Activated CD4-positive, alpha-beta memory T cell treated with anti-CD3 and anti-CD28 coated beads for 36 hours (primary cell): ENCODE measurements at places on chromosomes 6 and 20. TPM values are rescaled to one million over a fixed set of nuclear protein-coding genes. Genes with fewer than 3 reads are reported as not detected.

DNA sequence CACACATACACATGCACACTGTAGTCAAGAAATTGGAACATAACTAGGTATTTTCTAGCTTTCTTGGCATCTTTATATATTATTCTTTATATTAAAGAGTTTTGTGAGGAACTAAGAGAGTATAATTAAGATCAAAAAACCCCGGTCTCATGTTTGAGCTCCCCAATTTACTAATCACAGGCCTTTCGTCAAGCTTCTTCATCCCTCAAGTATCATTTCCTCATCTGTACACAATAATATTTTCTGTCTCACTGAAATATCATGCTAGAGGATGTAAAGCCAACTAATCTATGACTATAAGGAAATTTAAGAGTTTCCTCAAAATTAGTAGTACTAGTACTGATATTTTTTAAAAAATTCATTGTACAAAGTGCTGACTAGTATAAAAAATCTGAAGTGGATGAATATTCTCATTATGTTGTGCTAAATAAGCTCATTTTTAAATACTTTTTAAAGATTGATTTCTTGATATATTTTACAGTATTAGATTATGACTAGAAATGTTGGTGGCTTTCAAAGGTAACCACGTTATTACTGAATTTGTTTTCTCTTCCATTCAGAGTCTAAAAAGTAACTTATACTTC is 28.0 kb downstream of the PEX3 start:
- peaks cover 27% of the 10 kb centered on the region for H3K36me3 ChIP-seq
- H3K27me3 ChIP-seq: no peaks in the 10 kb centered on the region
- no peak overlapping the region for H3K4me3 ChIP-seq
- DNase-seq: no peak
- H3K4me1 ChIP-seq: no peaks in the 10 kb centered on the region
- no peak overlapping the region for H3K27ac ChIP-seq

GRCh38 chr6:26342106-26343004 is 22.6 kb upstream of the BTN3A2 start:
- no peaks in the 10 kb centered on the region for H3K36me3 ChIP-seq
- peak overlapping the region; percentile 76 for H3K4me3 ChIP-seq
- H3K27ac ChIP-seq: peak overlapping the region; percentile 69
- DNase-seq: peak; percentile 65

DNA sequence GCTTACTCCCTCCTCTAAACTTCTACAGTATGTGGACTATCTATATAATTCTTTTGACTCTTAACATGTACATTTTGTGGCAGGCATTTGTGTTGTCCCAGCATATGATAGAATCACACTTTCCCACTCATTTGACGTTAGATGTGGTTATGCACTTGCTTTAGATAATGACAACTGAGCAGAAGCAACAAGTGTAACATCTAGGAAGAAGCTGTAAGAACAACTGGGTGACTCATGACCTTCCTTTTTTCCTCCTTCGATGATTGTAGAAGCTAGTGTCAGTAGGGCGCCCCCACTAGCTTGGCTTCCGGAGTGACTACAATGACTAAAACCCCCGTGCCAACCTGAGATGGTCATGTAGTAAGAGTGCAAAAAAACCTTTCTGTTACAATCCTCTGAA is 74.6 kb upstream of the CEP85L start:
- peak overlapping the region; percentile 73 for H3K27ac ChIP-seq
- H3K4me1 ChIP-seq: peaks cover 38% of the 10 kb centered on the region
- no peaks in the 10 kb centered on the region for H3K27me3 ChIP-seq
- no peaks in the 10 kb centered on the region for H3K36me3 ChIP-seq

DNA sequence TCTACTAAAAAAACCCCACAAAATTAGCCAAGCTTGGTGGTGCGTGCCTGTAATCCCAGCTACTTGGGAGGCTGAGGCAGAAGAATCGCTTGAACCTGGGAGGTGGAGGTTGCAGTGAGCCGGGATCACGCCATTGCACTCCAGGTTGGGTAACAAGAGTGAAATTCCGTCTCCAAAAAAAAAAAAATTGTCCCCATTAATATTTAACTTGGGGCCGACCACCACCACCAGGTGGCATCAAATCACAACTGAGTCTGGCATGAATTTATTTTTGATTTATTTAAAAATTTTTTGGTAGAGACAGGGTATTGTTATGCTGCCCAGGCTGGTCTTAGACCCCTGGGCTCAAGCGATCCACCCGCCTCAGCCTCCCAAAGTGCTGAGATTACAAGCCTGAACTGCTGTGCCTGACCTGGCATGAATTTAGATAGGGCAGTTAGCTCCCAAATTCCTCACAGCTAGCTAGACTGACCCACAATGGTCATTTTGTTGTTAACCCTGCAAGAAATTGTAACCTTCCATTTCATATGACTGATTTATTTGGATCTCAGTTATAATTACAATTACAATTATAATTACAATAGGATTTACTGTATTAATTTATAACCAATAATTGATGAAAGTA is 17.1 kb upstream of the BEND3 start:
- no peaks in the 10 kb centered on the region for H3K27me3 ChIP-seq
- H3K36me3 ChIP-seq: no peaks in the 10 kb centered on the region
- peak; percentile 19 for DNase-seq
- H3K27ac ChIP-seq: no peak overlapping the region

- no peak overlapping the region for H3K4me3 ChIP-seq
- H3K36me3 ChIP-seq: peaks cover 43% of the 10 kb centered on the region
- no peak overlapping the region for H3K27ac ChIP-seq
- DNase-seq: no peak
- no peaks in the 10 kb centered on the region for H3K4me1 ChIP-seq
- H3K27me3 ChIP-seq: no peaks in the 10 kb centered on the region
These were observed 64.5 kb upstream of the SLC22A1 start for GRCh38 chr6:160057080-160057479.

Gene PABPC1L
- total RNA-seq: 61.5 TPM

Gene TXLNB
- 0.31 TPM for total RNA-seq

- DNase-seq: no peak
- no peak overlapping the region for H3K4me3 ChIP-seq
- H3K4me1 ChIP-seq: no peaks in the 10 kb centered on the region
- no peak overlapping the region for H3K27ac ChIP-seq
- H3K27me3 ChIP-seq: peaks cover 10% of the 10 kb centered on the region
These were observed 24.1 kb downstream of the LRFN2 start for GRCh38 chr6:40563111-40563510.

- H3K27me3 ChIP-seq: no peaks in the 10 kb centered on the region
- H3K4me1 ChIP-seq: peaks cover 28% of the 10 kb centered on the region
- DNase-seq: no peak
- H3K27ac ChIP-seq: peak overlapping the region; percentile 10
These were observed 672 bp downstream of the CARMIL1 start for GRCh38 chr6:25279748-25280343.

- peaks cover 27% of the 10 kb centered on the region for H3K27me3 ChIP-seq
- H3K4me1 ChIP-seq: peaks cover 9% of the 10 kb centered on the region
- peak; percentile 25 for DNase-seq
- no peaks in the 10 kb centered on the region for H3K36me3 ChIP-seq
- H3K27ac ChIP-seq: no peak overlapping the region
These were observed 79.9 kb upstream of the CD83 start for GRCh38 chr6:14037402-14038277.

- H3K4me3 ChIP-seq: no peak overlapping the region
- peaks cover 21% of the 10 kb centered on the region for H3K27me3 ChIP-seq
- no peak overlapping the region for H3K27ac ChIP-seq
- DNase-seq: peak; percentile 27
These were observed 210.5 kb downstream of the ERMARD start for GRCh38 chr6:169961772-169962561.

GRCh38 chr6:114151064-114151690 is 180.2 kb upstream of the HDAC2 start:
- DNase-seq: no peak
- H3K27me3 ChIP-seq: no peaks in the 10 kb centered on the region
- no peak overlapping the region for H3K27ac ChIP-seq
- H3K4me1 ChIP-seq: no peaks in the 10 kb centered on the region

GRCh38 chr6:146914489-146915483 is 289.4 kb upstream of the STXBP5 start:
- DNase-seq: no peak
- H3K36me3 ChIP-seq: no peaks in the 10 kb centered on the region
- H3K4me3 ChIP-seq: no peak overlapping the region
- peaks cover 11% of the 10 kb centered on the region for H3K4me1 ChIP-seq

DNA sequence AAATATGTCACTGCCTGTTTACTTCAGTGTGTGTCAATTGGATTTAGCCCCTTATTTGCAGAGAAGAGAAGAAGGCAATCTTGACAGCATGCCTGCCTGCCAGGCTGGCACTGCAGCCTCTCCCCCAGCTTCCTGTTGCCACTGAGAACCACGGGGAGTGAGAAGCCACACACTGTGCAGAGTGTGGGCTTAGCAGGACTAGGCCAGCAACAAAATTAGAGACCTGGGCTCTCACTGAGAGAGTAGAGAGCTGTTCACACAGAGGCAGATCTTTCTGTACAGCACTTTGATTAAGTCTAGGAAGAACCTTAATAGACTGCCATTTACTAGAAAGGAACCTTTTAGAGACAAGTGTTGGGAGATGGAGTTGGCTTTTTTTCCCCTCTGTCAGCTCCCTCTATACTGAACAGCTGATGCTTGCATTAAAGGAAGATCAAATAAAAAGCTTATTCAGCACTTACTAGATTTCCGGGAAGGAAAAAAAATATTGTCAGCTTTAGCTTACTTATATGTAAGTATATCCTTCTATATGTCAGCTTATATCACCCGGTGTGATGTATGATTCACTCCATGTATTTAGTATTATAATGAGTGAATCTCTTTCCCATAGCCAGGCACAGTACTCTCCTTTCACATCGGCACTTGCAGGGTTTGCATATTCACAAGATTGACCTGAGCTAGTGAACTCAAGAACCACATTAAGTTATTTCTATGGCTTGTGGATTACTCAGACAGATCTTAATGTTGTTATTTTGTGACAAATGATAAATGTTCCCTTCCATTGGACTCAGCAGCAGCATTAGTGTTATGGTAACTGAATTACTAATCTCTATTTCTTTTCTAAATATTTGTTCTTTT is 851.0 kb upstream of the EPHA7 start:
- H3K27ac ChIP-seq: no peak overlapping the region
- no peaks in the 10 kb centered on the region for H3K27me3 ChIP-seq
- no peaks in the 10 kb centered on the region for H3K36me3 ChIP-seq
- DNase-seq: no peak

GRCh38 chr20:34180460-34181120 is 60.6 kb upstream of the ASIP start:
- H3K27ac ChIP-seq: no peak overlapping the region
- DNase-seq: no peak
- H3K27me3 ChIP-seq: peaks cover 12% of the 10 kb centered on the region
- H3K4me3 ChIP-seq: no peak overlapping the region
- no peaks in the 10 kb centered on the region for H3K4me1 ChIP-seq

DNA sequence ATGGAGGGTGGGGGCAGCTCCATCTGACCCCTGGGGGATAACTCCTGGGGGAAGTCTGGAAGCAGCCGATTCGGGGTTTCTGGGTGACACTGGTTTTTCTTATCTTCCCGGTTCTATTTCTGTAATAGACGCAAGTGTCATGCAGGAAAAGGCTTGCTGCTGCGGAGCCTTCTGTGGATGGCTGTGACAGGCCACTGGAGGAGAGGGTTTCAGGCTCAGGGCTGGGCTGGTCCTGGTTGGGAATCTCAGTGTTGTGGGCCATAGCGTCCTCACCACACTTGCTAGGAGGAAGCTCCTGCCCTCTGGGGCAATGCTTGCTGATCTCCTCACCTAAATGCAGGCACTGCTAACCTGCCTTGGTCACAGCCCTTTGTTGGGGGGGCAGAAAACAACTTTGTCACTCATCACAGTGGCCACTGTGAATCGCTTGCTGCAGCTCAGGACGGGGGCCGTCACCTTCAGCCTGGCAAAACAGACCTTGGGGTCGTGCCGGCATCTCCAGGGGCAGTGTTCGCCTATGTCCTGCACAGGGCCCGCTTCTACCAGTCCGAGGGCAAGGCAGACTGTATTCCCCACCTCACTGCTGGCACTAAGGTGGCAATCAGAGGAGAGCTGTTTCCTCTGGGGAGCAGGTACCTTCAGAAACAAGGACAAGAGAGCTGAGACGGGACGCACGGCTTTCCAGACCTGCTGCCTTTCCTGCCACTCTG is 4.4 kb upstream of the TUBB1 start:
- no peaks in the 10 kb centered on the region for H3K27me3 ChIP-seq
- DNase-seq: peak; percentile 6
- H3K36me3 ChIP-seq: no peaks in the 10 kb centered on the region

GRCh38 chr20:40196846-40197436 is 492.1 kb downstream of the MAFB start:
- no peaks in the 10 kb centered on the region for H3K36me3 ChIP-seq
- peaks cover 4% of the 10 kb centered on the region for H3K27me3 ChIP-seq
- no peaks in the 10 kb centered on the region for H3K4me1 ChIP-seq
- no peak overlapping the region for H3K27ac ChIP-seq

DNA sequence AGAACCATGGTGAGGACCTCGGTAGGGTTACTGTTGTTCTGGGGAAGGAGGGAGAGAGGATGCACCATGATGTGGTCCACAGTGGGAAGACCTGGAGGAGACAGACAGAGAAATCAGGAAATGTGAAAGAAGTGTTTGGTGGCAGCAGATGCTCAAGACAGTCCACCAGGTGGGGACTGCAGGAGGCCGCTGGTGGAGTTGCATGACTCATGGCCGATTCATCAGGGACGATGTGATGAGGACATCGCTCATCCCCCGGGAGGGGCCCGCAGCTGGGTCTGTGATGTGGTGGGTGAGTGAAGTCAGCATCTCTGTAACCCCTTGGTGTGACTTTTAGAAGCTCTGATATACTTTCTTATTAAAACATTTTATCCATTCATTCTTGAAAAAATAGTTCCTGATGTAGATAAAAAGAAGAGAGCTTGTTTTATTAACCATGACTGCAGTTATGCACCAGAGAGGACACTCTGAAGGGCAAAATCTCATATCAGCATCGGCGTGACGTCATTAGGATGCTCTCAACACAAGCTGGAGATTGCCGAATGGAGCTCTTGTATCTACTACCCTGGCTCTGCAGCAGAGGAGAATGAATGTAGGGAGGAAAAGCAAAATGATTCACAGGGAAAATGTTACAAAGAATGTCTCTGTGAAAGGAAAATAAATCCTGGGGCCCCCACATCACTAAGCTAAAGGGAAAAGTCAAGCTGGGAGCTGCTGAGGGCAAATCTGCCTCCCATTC is 71.2 kb downstream of the RAMACL start:
- DNase-seq: peak; percentile 78
- H3K4me3 ChIP-seq: no peak overlapping the region
- H3K4me1 ChIP-seq: peaks cover 15% of the 10 kb centered on the region
- H3K27me3 ChIP-seq: no peaks in the 10 kb centered on the region

DNA sequence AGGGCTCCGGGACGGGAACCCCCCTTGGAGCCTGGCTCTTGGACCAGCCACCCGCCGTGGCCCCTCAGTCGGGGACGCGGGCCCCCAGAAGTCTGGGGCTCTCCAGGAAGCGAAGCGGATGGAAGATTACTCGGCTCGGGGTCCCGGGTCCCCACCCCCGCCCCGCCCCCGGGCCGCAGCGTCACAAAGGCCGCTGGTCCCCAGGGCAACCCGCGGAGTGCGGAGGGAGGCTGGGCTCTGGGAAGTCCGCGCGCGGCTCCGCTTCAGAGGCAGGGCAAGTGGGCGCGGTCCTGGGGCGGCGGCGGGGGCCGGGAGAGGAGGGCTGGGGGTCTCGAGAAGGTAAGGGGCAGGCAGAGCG is at the start of gene FNDC11:
Gene FNDC11, plus strand, starts transcription at position 227 of the 358 bp plus-strand sequence. CDS start 1,505 bp downstream, outside the sequence.
- H3K36me3 ChIP-seq: no peaks in the 10 kb centered on the region
- H3K27ac ChIP-seq: peak within 1 kb of the TSS; percentile 49
- DNase-seq: peak; percentile 54
- H3K27me3 ChIP-seq: peaks cover 3% of the 10 kb centered on the region

Gene TAF11
- 27.2 TPM for total RNA-seq

- no peaks in the 10 kb centered on the region for H3K4me1 ChIP-seq
- DNase-seq: no peak
- H3K36me3 ChIP-seq: no peaks in the 10 kb centered on the region
- H3K27me3 ChIP-seq: no peaks in the 10 kb centered on the region
- H3K27ac ChIP-seq: no peak overlapping the region
These were observed 515.7 kb downstream of the FRK start for GRCh38 chr6:115544765-115545671.
